Posterior vena cava (tissue), 2 donors: ENCODE measurements at places on chromosomes 4 and X.

GRCh38 chrX:73847991-73848390, 285.0 kb downstream of the CHIC1 start:
- no peak for DNase-seq

DNA sequence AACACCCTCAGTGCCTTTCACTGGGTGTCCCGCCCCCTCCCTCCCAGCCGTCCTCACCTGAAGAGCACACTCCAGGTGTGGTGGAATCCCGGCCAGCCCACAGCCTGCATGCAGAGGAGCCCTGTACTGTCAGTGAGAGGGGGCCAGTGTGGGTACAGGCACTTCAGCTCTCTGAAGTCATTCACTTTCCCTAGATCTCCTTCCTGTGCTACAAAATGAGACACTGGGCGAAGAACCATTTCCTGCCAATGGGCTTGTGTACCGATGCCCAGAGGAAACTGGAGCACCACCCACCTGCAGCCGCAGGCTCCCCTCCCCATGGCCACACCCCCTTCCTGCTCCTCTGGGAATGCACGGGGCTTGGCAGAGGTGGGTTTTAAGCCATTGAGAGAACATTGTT, 73.9 kb upstream of the C4orf50 start:
- DNase-seq, result peak; percentile 50

GRCh38 chrX:68824152-68824433, 4.7 kb upstream of the EFNB1 start:
- no peak for DNase-seq

GRCh38 chr4:135824759-135825296, 1623.2 kb upstream of the PABPC4L start:
- DNase-seq, result no peak

- peak; percentile 48 for DNase-seq
These were observed 94.1 kb downstream of the HMX1 start for GRCh38 chr4:8777320-8778196.

DNA sequence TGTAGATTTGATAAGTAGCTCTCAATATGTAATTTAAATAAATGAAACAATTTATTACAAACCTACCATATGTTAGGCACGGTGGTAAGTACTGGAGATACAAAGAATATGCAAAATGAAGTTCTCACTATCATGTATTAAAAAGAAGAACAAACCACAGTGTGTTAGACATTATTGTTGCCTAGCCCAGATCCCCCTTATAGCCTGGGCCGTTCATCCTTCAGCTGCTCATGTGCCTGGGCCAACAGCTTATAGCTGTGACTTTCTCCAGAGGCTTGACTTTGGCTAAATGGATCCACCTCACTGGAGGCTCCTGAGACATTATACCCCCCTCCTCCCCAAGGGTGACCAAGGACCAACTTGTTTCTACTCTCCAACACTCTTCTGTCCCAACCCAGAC, 29.8 kb upstream of the CCNG2 start:
- DNase-seq, result no peak

DNA sequence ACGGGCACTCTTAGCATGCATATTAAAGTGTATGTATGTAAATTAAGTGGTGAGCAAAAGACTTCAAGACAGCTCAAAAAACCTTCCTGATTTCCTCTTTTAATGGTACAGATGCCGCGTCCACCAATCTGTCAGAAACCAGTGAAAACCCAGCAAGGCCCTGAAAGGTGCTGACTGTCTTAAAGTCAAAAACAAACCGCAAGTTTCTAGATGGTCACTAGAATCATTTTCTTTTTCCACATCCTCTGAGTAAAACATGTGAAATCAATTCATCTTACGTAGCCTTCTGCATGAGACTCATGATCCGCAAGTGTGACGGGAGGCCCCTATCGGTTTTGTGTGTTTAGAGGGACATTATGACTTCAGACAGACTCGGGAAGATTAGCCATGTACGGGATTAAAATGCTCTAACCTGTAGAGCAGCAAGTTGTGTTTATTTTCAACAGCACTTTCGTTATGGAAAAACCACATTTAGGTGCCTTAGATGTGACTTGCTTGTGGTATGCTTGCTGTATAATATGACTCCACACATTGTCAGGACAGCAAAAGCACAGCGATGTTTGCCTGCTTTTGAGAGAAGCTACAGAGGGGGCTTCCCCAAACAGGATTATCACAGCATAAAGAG, 88.2 kb upstream of the STS start:
- DNase-seq, result no peak
